ENCODE measurements at places on chromosomes 11 and 22.

DNA sequence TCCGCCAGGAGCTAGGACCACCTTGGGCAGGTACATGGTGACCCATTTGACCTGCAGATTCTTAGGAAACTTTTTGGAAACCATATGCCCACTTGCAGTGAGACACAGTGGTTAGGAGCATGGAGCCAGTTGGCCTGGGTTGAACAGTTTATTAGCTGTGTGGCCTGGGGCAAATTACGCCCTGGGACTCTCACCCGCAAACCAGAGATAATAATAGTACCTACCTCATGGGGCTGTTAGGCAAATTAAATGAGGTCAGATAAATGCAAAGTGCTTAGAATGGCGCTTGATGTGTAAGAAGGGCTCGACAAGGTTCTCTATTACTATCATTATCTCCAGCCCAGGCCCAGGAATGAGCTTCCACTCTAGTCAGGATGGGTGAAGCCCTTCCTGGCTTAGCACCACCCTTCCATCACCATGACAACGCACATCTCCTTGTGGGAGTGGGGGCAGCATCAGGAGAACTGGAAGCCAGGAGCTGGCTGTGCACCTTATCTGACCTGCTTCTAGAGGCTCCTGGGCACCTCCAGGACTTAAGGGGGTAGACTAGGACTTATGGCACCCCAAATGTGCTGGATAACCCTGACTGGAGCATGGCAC lies 5.1 kb downstream of the SYT12 start:
- DNase-seq, result no peak

DNA sequence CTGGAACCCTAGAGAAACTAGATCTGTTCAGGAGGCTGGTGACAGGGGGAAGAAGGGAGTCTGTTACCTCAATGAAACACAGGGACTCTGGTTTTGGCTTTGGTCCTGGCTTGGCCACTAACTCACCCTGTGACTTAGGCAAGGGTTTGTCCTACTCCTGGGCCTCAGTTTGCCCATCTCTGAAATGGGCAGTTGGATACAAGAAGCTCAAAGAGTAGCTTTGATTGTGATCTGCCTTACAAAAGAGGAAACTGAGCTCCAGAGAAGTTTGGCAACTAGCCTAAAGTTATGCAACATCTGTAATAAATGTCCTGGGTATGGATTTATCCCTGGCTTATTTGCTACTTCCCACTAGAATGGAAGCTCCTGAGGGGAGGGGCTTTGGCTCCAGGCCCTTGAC lies 24.0 kb upstream of the LMO1 start:
- DNase-seq, result no peak

GRCh38 chr11:39461066-39461465 lies 1998.4 kb downstream of the LRRC4C start:
- no peak for DNase-seq

GRCh38 chr11:82321206-82321605 lies 412.5 kb downstream of the FAM181B start:
- no peak for DNase-seq

- DNase-seq, result no peak
Measured at GRCh38 chr22:45163099-45163450, 650 bp upstream of the NUP50 start.

GRCh38 chr11:24754406-24754805 lies 257.6 kb downstream of the LUZP2 start:
- no peak for DNase-seq

GRCh38 chr22:25650833-25651232 lies 86.4 kb downstream of the GRK3 start:
- no peak for DNase-seq

DNA sequence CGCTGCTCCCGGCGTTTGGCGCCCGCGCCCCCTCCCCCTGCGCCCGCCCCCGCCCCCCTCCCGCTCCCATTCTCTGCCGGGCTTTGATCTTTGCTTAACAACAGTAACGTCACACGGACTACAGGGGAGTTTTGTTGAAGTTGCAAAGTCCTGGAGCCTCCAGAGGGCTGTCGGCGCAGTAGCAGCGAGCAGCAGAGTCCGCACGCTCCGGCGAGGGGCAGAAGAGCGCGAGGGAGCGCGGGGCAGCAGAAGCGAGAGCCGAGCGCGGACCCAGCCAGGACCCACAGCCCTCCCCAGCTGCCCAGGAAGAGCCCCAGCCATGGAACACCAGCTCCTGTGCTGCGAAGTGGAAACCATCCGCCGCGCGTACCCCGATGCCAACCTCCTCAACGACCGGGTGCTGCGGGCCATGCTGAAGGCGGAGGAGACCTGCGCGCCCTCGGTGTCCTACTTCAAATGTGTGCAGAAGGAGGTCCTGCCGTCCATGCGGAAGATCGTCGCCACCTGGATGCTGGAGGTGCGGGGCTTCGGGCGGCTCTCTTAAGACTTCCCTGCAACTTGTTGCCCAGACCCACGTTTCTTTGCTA lies at the start of gene CCND1:
TSS of gene CCND1 (plus strand) at position 162 of the 587 bp plus-strand sequence. CDS start at position 320, 158 bp downstream.
- DNase-seq, result no peak

GRCh38 chr11:117232911-117233409 lies 489 bp downstream of the RNF214 start:
- no peak for DNase-seq

GRCh38 chr22:28123989-28124766 lies 205.1 kb upstream of the PITPNB start:
- no peak for DNase-seq

- DNase-seq, result no peak
Measured at GRCh38 chr11:10327254-10327653, 22.4 kb downstream of the ADM start.

GRCh38 chr22:38257181-38257580 lies 15.6 kb downstream of the TMEM184B start:
- DNase-seq, result no peak

DNA sequence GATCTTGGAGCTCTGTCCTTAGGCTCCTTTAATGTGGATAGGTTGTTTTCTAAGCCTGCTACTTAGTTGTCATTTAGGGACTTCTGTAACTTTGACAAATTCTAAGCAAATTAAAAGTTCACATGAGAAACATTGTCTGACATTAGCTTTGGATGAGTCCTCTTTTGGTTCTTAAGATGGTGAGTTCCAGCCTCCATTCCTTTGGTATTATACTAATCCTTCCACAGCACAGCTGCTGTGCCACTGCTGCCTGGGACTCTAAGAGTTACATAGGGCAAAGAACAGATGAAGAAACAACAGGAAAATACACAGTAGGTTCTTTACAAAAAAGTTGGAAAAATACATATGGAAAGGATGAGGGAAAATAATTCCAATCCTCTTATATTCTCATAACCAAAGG lies 25.3 kb upstream of the PIK3C2A start:
- DNase-seq, result no peak

- DNase-seq, result no peak
Measured at GRCh38 chr22:50253941-50254340, 2.9 kb upstream of the HDAC10 start.

DNA sequence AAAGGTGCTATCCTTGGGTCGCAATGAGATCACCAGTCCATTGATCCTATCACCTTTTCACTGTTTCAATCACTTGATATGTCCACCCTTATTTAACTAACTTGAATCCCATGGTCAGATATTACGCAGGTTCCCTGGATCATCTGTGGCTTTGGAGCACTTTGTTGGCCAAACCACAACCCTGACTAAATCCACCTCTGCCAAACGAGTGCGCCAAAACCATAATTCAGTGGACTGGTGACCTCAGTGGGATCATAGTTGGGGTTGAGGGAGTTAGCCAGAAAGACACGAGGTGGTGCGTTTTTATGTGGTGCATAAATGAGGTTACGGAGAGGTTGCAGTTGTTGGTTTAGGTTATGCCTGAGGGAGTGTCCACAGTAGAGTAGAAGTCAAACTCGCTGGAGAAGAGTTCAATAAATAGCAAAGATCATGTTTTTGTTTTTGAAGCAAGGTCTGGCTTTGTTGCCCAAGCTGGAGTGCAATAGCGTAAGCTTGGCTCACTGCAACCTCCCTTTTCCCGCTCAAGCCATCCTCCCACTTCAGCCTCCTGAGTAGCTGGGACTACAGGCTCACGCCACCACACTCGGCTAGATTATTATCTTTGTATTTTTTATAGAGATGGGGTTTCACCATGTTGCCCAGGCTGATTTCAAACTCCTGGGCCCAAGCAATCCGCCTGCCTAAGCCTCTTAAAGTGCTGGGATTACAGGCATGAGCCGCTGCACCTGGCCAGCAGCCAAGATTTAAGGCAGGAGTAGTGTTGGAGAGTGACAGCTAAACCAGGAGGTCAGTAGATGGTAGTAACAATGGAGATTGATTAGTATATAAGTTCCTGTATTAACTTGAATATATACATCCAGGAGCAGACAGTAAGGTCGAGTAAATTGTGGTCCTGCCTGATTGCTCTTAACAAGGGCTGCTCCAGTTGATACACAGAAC lies 4.5 kb downstream of the FOXR1 start:
- no peak for DNase-seq

DNA sequence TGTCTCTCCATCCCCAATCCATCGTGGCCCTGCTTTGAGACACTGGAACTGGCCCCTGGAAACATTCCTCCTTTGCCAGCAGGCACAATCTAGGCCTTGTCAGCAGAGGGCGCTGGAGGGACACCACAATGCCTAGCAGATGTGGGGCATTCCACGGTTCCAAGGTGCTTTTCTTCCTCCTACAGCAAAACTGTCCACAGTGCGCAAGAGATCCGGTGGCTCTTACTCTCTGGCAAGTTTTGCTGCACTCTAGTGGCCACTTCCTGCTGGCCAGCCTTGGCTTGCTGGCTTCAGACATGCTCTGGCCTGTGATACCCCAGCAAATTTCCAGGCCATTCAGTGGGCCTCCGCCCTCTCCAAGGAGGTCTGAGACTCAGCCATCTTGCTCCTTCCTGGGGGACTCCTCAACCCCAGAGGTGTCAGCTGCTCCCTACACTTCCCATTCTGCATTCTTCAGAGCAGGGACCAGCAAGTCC lies 17.1 kb upstream of the RBM4B start:
- DNase-seq, result no peak

DNA sequence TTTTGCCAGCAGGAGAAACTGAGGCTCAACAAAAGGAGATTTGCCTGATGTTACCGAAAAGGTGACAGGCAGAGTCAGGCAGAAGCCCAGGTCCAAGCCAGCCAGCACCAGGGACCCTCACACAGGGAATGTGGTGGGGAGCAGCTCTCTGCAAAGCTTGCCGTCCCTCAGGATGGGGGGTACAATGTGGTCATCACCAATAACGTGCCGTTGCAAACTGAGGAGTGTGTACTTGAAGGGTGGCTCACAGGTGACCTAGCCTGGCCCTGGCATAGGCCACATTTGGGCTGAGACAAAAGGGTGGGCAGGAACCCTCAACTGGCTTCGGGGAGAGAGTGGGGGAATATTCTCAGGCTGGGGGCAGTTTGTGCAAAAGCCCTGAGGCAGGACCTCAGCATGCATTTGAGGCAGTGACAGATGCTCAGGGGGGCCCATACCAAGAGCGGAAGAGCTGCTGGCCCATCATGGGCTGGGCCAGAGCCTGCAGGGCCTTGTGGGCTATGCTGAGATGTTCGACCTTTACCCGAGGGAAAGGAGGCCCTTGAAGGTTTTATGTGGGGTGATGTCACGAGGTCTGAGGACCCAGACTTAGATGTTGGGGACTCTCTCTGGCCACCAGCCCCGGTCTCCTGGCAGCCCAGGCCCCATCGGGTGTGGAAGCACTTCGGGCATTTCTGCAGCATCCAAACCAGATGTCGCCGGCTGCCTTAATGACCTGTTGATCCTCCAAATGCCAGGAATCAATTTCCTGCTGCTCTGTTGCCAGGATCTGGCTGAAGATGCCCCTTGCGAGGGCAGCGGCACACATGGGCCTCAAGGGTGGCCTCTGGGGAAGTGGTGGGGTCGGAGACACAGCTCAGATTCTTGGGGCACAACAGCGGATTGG lies 57.4 kb upstream of the SHISAL1 start:
- DNase-seq, result no peak

DNA sequence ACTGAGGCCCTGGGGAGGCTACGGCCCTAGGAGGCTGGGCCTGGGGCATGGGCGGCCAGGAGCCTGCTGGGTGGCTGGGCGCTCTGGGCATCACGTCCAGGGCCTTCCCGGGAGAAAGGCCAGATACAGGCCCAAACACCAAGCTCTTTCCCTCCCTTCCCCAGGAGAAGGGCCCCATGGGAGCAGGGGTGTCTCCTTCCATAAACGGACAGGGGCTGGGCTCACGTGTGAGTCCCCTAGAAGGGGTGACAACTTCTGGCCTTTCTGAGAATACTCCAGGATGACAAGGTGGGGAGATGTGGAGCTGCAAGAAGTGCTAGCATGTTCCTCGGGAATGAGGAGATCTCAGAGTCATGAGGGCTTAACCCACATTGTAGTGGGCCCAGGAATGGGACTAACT lies 19.5 kb upstream of the SYT8 start:
- no peak for DNase-seq

DNA sequence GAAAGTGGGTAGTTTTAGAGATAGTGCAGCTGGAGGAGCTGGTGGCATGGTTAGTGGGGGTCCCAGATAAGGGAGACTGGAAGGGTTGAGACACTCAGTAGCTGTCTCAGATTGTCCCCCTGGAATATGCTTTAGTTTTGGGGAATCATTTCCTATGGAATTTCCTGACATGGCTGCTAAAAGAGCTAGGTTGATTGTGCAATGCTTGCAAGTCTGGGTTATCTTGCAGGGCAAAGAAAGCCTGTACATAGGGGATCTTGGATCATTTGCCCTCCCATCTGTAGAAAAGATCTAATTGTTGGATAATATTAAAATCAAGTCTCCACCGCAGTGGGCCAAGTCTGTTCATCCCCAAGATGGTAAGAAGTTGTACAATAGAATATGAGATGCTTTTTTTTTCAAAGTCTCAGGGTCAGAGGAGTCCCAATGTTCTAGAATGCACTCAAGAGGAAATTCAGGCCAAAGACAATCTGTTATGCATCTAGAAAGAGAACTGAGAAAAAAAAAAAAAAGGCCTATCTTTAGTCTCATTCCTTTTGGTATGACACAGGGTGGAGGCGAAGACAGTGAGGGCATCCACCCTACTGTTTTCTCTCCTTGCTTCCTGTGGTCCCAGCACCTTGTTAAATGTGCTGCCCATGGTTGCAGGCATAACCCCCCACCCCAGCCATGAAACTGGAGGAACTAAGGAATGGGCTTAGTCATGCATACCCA lies 20.2 kb downstream of the MS4A6E start:
- no peak for DNase-seq

- DNase-seq, result no peak
Measured at GRCh38 chr11:114319716-114320328, 23.6 kb downstream of the NNMT start.

Data from cortex of kidney (tissue), 1 donor.